HFFc6 (cell line): ENCODE measurements at places on chromosomes 13 and 19. TPM values are rescaled to one million over a fixed set of nuclear protein-coding genes. Genes with fewer than 3 reads are reported as not detected.

KLK13 gene
- not detected in 3 replicates for total RNA-seq

TNFSF13B gene
- 0.17 and 0.18 TPM in 2 replicates for total RNA-seq

CYP4F2 gene
- total RNA-seq, result not detected in 2 replicates

DNA sequence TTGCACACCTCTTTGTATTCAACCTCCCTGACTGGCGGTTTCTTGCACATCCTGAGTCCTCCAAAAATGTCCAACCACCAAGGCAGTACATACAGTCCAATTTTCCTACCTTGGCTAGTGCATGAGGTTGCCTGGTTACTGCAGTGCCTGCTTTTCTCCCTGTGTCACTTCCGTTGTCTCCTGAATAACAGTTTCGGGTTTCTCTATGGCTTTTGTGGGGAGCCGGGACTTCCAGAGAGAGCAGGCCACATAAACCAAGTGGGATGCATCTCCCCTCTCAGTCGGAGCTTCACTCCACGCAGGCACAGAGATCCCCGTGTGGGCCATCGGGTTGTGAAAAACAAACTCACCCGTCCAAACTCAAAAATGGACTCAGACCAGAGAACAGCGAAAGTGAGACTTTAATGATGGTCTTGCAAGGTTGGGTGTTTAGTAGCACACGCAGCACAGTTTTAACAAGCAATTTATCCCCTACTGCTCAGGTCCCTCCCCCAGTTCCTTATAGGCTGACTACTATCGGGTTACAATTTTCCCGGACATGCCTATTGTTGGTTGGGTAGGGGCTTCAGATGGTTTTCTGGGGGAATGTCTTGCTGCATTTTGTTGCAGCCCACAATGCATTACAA is 173.1 kb downstream of the POU4F1 start:
- H3K4me3 ChIP-seq, result no peak overlapping the region
- no peaks in the 10 kb centered on the region for H3K36me3 ChIP-seq
- no peaks in the 10 kb centered on the region for H3K4me1 ChIP-seq
- H3K27ac ChIP-seq, result no peak overlapping the region

DNA sequence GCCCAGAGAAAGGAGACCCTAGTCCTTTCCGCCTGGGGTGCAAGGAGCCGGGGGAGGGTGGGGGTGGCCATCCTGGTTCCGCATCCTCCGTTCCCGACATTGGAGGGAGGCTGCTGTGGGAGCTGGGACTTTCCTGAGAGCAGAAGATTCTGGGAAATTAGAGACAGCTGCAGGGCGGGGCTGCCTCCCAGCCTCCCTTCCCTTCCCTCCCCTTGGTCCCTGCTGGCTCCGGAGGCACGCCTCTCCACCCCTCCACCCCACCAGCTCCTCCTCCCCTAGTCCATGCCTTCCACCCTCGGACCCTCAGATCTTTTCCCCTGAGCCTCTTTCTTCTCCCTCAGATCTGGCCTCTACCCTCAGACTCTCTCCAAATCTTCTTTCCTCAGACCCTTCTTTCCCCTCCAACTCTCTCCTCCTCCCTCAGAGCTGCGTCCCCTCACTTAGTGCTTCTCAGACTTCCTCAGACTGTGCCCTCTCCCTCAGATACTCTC is 3.1 kb upstream of the BCL3 start:
- H3K27me3 ChIP-seq, result peaks cover 1% of the 10 kb centered on the region
- peak overlapping the region; percentile 23; the same call in 1 of the 2 replicates for H3K4me3 ChIP-seq
- H3K27ac ChIP-seq, result peak overlapping the region; percentile 34
- DNase-seq, result peak; percentile 40
- H3K36me3 ChIP-seq, result peaks cover 9% of the 10 kb centered on the region
- peaks cover 71% of the 10 kb centered on the region for H3K4me1 ChIP-seq

- peaks cover 2% of the 10 kb centered on the region; the same call in 1 of the 2 replicates for H3K27me3 ChIP-seq
- no peak overlapping the region for H3K27ac ChIP-seq
- H3K4me1 ChIP-seq, result no peaks in the 10 kb centered on the region
- H3K4me3 ChIP-seq, result no peak overlapping the region
- H3K36me3 ChIP-seq, result no peaks in the 10 kb centered on the region
Observed at GRCh38 chr13:66189986-66190385, 1040.2 kb downstream of the PCDH9 start.

DNA sequence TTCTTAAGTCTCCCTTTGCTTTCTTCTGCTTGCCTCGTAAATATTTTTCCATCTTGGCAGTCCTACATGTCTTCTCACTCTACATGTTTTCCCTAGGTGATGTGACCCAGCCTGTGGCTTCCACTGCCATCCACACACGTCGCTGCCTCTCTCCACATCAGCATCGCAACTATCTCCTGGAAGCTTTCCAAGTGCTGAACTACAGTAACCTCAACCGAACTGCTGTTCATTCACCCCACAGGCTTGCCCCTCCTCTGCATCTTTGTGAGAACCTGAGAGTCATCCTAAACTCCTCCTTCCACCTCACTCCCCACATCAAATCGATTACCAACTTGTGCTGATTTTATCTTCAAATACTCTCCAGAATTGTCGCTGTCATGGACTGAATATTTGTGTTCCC is 41.2 kb upstream of the USPL1 start:
- DNase-seq, result peak; percentile 43
- H3K4me3 ChIP-seq, result no peak overlapping the region
- no peak overlapping the region for H3K27ac ChIP-seq
- no peaks in the 10 kb centered on the region for H3K27me3 ChIP-seq

GRCh38 chr19:10683582-10683981 is 17.7 kb upstream of the QTRT1 start:
- no peaks in the 10 kb centered on the region for H3K4me1 ChIP-seq
- peaks cover 9% of the 10 kb centered on the region for H3K27me3 ChIP-seq
- no peak overlapping the region for H3K27ac ChIP-seq
- peaks cover 10% of the 10 kb centered on the region for H3K36me3 ChIP-seq
- DNase-seq, result no peak
